ENCODE measurements at places on chromosomes 12 and 14. TPM values are rescaled to one million over a fixed set of nuclear protein-coding genes. Genes with fewer than 3 reads are reported as not detected.
A peak's percentile ranks its signal among the peaks of the same experiment; 100 is the strongest.

CD4 gene
- not detected for total RNA-seq

E2F7 gene
- total RNA-seq, result 17.2 TPM

CRIP1 gene
- 45.9 TPM for total RNA-seq

CINP gene
- total RNA-seq, result 83.6 TPM

IL31 gene
- total RNA-seq, result not detected

RASSF3 gene
- total RNA-seq, result 13.4 TPM

RPGRIP1 gene
- not detected for total RNA-seq

PPP4R4 gene
- not detected for total RNA-seq

- DNase-seq, result no peak
Measured at GRCh38 chr12:3931206-3931605, 58.0 kb upstream of the PARP11 start.

DNA sequence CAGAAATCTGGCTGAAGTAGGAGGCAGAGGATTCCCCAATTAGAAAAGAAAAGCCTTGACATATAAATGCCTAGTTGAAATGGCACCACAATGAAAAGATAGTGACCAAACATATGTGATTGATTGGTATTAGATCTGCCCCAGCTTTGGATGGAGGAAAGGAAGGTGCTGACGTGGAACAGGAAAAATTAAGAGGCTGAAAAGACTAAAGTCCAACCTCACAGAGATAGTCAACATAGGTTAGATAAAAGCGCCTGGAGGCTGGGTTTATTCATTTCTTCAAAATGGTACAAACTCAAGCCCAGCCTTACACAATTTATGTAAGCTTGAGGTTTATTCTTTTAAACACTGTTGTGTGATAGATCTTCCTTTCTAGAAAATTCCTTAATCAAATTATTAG, 129.6 kb downstream of the RPS29 start:
- DNase-seq, result no peak

DNA sequence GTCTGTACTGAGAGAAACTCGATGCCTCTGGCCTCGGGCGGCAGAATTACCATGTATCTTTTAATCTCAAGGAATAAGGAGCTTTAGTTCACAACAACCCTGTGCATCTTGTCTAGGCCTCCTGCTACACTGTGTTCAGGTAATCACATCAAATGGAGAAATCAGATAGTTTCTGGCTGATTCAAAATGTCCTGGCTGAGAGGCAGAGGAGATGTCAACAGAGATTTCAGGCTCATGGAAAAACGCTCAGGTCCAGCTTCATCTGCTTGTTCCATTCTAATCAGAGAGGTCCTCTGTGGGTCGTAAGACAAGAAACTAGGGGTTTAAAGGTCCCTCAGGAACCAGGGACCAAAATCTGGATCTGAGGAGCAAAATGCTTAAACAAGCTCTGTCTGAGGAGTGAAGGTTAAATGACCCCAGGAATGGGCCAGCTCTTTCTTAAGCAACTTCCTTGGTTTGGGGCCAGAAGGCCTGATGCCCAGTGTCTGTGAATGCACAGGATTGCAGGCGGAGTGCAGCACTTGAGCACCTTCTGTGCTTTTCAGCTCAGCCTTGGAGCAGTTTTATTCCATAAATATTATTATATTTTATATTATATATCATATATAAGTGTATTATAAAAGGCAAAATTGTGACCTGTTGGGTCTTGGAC, 170.2 kb upstream of the PRICKLE1 start:
- DNase-seq, result peak; percentile 52

GRCh38 chr12:98085046-98085755, 430.2 kb upstream of the TMPO start:
- no peak for DNase-seq

DNA sequence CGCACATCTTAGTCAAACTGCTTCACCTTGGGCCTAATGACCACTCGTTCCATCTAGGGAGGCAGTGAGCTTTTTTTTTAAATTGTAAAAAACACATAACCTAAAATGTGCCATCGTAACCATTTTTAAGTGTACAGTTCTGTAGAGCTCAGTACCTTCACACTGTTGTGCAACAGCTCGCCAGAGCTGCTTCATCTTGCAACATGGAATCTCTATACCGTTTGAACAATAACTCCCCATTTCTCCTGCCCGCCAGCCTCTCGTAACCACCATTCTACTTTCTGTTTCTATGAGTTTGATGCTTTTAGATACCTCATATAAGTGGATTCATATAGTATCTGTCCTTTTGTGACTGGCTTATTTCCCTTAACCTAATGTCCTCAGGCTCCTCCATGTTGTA, 196.2 kb downstream of the CHST11 start:
- no peak for DNase-seq

- DNase-seq, result no peak
Measured at GRCh38 chr14:51253880-51254279, 13.8 kb downstream of the TMX1 start.

GRCh38 chr12:93164103-93164880, 213.4 kb upstream of the NUDT4 start:
- peak; percentile 56 for DNase-seq

- no peak for DNase-seq
Measured at GRCh38 chr14:69337984-69338383, 60.1 kb downstream of the ERH start.

- no peak for DNase-seq
Measured at GRCh38 chr12:69083689-69084088, 150.7 kb upstream of the CPM start.

- DNase-seq, result peak; percentile 15
Measured at GRCh38 chr12:123139926-123140675, 10.8 kb downstream of the PITPNM2 start.

DNA sequence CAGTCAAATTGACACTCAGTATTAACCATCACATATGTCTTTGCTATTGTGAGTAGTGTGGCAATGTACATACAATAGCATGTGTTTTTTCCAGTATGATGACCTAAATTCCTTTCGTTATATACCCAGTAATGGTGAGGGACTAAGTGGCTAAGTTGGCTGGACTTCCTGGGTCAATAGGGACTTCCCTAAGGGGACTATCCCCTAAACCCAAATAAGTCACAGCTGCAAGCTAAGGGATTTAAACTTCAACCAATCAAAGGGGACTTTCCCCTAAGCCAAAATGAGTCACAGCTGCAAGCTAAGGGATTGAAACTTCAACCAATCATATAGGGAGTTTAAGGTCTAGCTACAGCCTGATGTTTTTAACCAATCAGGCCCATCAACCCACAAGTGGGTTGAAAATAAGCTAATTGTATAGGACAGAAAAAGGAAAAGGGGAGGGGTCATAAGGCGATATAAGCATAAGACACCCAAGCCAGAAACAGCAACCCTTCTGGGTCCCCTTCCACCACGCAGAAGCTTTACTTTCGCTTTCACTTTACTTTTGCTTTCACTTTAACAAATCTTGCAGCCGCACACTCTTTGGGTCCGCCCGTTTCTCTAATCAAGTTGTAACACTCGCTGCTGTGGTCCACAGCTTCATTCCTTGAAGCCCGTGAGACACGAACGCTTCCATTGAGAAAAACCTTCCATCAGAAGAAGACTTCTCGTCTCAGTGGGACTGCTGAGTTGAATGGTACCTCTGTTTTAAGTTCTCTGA, 404.4 kb downstream of the FLRT2 start:
- DNase-seq, result peak; percentile 42

DNA sequence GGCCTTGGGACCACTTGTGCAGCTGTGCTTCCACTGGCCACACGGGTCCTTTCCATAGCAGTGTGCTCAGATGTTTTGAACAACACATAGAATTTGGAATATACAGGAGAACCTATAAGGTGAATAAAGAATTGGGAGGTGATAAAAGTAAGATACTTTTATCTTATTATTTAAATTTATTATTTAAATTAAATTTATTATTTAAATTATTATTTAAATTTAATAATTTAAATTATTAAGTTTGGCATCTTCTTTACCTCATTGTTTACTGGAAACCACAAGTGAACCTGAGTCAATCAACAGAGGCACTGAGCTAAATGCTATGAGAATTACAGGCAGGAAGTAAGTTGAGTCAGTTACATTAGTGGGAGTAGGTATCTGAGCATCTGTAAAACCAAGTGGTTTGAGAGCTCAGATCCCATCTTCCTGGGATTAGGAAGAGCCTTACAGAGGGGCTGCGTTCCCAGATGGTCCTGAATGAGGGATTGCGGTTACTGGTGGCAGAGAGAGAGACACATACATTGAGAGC, 103.1 kb downstream of the ESR2 start:
- DNase-seq, result no peak

GRCh38 chr12:120091371-120092090, 25.0 kb downstream of the RAB35 start:
- no peak for DNase-seq

DNA sequence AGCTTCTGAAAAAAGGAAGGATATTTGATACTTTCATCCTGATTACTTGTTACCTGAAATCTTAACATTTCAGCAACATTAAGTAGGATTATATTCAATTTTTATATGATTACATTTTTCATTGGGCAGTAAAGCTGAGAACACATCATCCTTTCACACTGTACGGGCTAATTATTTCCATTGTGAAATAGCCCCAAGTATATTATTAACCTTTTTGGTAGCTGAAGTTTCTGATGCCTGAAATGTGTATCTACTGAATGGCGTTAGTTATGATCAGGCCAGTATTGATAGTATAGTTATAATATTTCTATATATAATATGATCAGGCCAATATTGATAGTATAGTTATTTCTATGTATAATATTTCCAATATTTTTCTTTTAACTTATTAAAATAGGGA, 10.1 kb downstream of the SPATS2 start:
- DNase-seq, result no peak

DNA sequence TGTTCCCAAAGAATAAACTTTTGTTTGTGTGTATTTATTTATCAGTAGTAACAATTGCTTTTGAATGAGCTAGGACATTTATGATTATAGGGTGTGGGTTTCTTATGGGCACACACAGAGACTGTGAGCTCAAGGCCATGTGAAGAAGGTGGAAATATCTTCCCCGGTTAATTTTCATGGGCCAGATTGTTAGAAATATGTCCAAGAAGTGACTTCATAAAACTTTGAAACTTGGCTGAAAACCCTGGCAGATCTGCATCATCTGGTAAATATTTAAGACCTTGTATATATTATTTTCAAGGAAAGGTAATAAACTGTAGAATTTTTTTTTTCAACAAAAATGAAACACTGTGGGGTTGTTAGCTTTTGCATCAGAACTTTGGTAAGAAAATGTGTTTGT, 53.5 kb upstream of the RNU6-8 start:
- DNase-seq, result peak; percentile 25

DNA sequence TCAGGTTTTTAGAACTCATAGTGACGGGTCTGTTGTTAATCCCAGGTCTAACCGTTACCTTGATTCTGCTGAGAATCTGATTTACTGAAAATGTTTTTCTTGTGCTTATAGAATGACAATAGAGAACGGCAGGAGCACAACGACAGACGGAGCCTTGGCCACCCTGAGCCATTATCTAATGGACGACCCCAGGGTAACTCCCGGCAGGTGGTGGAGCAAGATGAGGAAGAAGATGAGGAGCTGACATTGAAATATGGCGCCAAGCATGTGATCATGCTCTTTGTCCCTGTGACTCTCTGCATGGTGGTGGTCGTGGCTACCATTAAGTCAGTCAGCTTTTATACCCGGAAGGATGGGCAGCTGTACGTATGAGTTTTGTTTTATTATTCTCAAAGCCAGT, 34.4 kb downstream of the PSEN1 start:
- no peak for DNase-seq

GRCh38 chr14:70809225-70810219, at the start of gene MAP3K9:
Gene MAP3K9, minus strand, starts transcription at chr14:70809513. Its CDS starts 342 bp downstream, at chr14:70809171.
- DNase-seq, result peak; percentile 98

DNA sequence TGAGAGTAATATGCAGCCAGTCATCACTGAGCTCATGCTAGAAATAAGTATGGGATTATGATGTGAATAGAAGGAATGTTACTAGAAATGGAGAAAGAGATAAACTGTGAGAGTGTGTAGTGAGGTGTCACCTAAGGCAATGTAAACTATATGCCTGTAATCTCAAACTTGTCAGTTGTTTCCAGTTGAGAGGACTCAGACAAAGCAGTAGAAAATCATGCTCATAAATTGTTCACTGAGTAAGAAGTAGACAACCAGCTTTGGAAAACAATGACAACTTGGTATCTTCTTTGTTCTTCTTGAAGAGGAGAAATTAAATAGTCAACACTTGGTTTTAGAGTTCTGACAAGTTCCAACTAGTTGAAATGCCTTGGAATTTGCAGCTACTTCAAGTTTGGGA, 148.5 kb upstream of the OR4E1 start:
- DNase-seq, result no peak

- no peak for DNase-seq
Measured at GRCh38 chr14:93003945-93004698, 81.2 kb downstream of the CHGA start.

GRCh38 chr12:129772501-129773493, 131.0 kb downstream of the TMEM132D start:
- no peak for DNase-seq

- DNase-seq, result no peak
Measured at GRCh38 chr14:39090548-39091111, 12.4 kb downstream of the SEC23A start.

- DNase-seq, result no peak
Measured at GRCh38 chr12:131221061-131221956, 267.6 kb downstream of the ADGRD1 start.

DNA sequence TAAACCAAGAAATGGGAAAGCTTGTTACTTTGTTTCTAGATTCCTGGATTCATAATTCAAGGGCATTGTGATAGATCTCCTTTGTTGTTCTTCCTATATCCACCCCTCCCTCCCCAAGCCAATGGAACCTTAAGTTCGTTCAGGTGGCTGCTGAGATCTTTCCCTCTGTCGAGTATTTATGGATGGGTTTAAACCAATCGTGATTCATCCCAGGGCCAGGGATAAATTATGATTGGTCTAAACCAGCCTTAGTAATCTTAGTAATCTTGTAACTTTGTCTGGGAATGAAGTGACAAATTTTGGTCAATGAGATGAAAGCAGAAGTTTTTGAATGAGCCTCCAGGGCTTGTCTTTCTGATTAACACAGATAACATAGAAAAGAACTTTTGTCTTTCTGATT, 56.1 kb upstream of the PCED1B start:
- no peak for DNase-seq

DNA sequence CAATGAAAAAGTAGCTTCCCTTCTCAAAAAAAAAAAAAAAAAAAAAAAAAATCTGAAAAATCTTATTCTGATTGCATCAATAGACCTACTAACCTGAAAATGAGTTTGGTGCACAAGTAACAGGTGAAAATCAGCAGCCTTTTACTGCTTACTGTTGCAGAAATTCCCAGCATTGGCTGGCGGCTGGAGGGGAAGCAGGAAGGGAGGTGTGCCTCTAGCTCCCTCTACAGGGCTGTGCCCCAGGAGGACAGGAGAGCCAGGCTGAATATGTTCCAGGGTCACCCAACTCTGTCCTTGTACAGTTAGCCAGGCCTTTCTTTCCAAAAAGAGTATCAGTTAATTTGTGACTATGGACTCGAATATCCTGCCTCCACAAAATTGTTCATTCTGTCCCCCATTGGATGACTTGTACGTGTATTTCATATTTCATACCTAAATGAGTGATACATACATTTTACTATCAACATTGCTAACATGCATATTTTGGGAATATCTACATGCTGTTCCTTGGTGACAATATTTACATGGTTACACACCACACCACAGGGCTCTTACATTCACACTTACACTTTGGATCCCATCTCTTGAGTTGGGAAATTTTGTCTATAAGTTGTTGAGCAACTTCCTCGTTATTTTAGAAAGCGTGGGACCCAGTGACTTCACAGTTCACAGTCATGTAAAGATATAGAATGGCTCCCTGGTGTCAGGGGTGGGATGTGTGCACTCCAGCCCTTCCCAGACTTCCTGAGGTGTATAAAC, 124.8 kb downstream of the SAMD4A start:
- DNase-seq, result peak; percentile 97

- peak; percentile 31 for DNase-seq
Measured at GRCh38 chr12:44217146-44217883, 381.4 kb downstream of the TMEM117 start.

Data from PC-3 (cell line).